ENCODE measurements at places on chromosomes 12 and 14.
A peak's percentile ranks its signal among the peaks of the same experiment; 100 is the strongest.

DNA sequence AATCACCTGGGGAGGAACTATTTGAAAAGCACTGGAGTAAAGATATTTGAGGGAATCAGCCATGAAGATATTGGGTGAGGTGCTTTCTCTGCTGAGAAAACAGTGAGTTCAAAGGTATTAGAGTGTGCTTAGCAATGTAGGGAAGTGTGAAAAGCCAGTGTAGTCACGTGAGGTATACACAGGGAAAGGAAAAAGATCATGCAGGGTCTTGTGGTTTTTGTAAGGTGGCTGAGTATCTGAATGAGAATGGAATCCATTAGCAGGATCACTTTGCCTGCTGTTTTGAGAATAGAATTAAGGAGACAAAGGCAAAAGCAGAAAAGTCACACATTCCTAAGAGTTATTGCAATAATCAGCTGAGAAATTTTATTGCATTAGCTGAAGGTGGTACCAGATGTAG, 193.0 kb downstream of the PIK3C2G start:
- no peak for DNase-seq

- no peak for DNase-seq
Observed at GRCh38 chr14:69708049-69708448, 58.9 kb upstream of the SRSF5 start.

DNA sequence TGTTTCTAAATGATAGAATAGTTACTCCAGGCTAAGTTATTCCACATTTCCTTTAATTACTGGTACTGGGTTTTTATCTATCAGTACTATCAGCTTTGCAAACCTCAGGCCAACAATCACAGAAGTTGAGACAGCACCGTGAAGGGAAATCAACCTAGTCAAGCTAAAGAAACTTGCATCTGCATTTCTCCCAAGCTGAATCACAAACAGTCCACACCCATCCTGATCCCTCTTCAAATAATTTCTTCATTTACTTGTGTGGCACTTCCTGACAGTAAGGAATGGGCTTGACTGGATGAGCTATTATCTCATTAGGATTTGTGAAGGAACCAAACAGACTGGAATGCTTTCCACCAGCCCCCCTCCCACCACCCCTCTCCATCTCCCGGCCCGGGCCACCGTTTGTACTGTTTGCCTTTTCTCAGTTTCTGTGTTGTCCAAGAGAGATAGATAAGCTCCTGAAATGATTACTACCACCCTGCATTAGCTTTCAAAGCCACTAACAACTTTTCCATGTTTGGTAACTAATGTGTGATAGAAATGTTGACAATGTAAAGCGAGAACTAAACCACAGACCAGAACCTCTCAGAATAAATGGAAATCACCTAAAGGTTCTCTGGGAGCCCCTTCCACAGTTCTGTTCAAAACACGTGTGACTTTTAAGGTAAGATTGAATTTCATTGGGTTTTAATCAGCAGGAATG, 236.3 kb downstream of the SLC25A21 start:
- DNase-seq, result no peak

DNA sequence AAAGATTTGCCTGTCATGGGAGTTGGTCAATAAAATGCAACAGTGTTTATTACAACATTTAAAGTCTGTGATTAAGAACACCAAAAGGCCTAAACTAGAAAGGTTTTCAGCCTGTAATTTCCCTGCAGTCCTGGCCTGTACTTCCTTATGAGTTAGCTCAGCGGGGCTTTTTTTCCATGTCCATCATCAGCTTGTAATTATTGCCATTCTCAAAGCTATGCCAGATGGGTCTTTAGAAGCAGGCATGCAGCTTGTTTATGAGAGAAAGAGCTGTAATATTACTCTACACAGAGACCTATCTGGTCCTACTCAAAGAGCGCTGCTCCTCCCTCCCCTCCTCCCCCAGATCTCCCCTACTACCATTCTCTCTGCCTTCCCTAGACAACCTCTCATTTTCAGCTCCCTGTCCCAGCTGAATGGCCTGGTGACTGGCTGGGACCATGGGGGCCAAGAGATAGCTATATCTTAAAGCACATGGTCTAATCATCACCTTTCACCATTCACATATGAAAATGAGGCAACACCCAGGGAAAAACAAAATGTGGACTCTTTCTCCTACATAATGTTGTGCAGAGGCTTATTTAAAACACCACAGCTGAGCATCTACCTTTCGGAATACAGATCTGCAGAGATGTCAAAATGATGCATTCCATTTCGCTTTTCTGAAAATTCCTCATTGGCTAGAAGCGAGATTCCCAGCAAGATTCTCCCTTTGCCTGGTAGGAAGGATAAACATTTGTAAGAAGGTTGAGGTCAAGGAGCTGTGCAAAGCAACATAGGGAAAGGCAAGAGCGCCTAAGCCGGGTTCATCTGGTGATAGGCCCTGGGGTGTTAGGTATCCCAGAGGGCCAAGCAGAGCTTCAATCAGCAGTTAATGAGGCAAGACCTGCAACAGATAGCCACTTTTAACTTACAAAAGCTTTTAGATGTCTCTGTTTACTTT, 209.7 kb upstream of the CDKN3 start:
- DNase-seq, result no peak

DNA sequence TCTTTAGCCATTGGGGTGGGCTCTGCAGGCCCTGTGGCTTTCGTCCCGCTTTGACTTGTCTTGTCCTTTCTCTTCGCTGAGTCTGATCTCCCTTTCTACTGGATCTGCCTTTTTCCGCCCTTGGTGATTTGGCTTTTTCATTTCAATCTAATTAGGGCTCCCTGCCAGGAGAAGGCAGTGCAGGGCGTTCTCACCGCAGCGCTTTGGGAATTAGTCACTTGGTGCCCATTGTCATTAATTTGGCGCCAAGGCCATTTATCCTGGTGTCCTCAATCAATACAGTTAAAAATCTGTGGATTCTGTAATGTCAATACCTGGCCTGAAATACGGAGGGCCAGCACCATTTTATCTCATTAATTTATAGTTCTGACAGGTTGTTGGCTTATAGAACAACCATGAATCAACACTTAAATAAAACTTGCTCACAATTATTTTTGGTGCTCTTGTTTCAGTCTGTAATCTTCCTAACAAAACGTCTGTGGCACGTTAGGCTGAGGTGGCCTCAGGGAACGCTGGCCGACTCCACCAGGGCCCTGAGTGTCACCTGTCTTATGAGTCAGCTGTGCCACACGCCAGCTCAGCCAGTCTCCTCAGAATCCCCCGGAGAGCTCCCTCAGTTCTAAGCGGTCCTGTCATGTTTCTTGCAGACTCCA, 115.7 kb downstream of the BEGAIN start:
- peak; percentile 35 for DNase-seq

GRCh38 chr12:117733549-117733805, 235.3 kb downstream of the KSR2 start:
- DNase-seq, result no peak

- DNase-seq, result peak; percentile 93
Observed at GRCh38 chr12:105235732-105236476, at the start of gene APPL2. Gene APPL2, minus strand, starts transcription at chr12:105236174. Its CDS starts 162 bp downstream, at chr12:105236012.

DNA sequence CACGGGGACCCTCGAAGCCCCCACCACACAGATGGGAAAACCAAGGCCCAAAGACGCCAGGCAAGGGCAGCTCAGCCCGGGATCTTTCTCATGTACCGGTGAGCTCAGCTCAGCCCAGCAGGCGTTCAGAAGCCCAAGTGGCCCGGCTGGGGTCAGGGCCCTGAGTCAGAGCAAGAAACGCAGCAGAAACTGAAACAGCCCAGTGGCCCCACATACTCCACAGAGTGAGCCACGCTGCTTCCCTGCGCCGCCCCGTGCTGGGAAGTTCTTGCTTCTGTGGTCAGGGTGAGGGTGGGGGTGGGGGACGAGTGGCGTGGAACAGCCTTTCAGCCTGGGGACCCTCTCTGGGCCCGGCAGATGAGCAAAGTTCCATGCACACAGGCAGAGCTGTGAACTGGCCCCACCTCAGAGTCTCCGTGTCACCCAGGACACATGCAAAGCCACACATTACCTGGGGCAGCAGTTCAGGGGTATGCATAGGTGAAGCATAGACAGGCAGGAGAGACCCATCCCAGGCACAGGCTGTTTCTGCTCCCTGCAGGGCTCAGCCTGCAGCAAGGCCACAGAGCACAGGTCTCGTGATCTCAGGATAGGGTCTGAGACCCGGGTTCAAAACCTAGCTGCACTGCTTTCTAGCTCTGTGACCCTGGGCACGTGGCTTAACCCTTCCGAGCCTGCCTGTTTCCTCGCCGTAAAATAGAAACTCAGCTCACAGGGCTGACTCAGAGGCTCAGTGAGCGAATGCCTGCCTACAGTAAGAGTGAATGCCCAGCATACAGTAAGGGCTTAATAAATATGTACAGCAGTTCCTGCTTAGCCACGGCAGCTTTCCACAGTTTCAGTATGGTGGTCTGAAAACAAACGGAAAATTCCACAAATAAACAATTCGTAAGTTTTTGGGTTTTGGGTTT, 21.6 kb downstream of the NCOR2 start:
- no peak for DNase-seq

DNA sequence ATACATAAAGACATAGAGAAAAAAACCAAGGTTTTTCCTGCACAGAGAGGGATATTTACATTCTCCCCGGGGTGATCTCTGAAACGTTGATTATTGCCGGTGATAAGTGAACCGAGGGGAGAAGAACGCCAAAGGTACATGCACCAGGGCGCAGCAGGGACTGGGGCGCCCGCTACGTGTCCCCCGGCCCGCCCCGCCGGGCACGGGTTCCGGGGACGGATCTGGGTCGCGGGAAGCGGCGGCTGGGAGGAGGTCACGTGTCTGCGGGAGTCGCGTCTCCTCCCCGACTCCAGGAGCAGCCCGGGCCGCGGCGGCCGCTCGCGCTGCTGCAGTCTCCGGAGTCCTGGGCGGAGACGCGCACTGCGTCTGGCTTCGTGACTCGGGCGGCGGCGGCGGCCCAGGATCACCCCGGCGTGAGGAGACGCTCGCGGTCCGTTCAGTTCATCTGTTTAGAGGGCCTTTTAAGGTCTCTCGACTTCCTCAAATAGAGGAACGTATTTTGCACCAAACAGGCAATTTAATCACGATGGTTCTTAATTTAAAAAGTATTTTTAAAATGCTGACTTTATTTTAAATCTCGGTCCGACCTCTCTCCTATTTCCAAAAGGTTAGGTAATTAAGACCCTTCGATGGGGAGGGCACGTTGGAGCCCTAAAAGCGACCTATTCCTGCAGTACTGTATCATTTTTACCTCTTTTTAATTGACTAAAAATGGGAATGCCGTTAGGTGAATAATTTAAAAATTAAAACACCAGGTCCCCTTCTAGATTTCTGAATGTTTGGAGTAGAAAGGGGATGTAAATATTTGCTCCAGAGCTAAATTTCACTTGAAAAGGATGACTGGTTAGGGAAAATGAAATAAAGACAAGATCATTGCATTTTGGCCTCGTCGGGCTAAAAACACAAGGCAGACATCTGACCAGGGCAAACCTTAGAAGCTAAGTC, 1.8 kb upstream of the BHLHE41 start:
- DNase-seq, result peak; percentile 67

DNA sequence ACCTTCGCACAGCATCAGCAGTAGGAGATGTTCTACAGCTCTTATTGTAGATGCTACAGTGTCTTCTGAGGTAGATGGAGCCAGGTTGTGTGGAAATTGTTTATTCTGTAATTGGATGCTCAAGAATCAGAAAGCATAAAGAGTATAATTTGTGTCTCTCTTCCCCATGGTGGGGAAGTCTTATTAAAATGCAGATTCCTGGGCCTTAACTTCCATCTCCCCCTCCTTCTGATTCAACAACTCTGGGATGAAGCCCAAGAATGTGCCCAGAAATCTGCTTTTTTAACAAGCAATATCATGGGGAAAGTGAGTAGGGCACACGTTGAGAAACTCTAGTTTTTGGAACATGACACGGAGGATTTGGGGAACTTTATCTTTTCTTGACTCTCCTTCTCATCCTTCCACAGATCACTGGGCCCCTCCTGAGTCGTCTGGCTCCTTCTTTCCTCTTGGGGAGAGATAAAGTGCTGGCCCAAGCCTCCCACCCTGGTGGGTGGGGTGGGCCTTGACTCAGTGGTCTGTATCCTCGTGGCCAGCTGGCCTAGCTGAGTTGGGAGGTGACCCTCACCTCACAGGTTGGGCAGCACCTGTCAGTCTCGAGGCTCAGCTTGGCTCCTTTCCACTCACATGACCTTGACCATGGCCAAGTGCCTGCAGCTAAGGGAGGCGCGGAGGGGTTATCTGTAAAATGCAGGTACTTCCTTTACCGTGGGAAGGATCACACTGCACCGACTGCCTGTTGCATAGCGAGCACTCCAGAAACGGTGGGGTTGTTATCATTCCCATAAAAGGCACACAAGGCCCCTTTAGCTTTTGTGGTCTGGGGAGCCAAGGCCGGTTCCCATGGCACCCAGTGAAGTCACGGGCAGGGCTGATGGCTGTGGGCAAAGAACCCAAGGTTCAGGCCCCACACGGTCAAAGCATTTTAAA, 141.9 kb downstream of the CHST11 start:
- DNase-seq, result no peak

- peak; percentile 48 for DNase-seq
Observed at GRCh38 chr14:58298477-58299400, at the start of gene ARID4A. Gene ARID4A, plus strand, starts transcription at chr14:58298555. Its CDS starts 1,300 bp downstream, at chr14:58299855.

- no peak for DNase-seq
Observed at GRCh38 chr14:50831726-50832168, 785 bp upstream of the NIN start.

DNA sequence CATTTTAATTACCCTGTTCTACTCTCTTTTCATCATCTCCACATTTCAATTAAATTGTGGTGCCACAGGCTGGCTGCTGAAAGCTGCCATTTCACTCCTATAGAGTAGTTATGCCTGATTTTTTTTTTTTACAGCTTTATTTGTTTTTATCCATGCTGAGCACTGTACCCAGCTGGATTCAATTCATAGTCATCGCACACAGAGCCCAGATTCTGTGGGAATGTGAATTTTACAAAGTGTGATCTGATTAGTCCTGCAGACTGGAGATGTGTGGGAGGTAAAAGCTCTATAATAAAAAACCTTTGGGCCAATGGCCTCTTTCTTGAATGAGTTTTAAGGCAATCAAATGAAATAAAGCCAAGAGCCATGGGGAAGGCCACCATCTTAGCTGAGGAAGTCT, 190.2 kb downstream of the ANO4 start:
- no peak for DNase-seq

- no peak for DNase-seq
Observed at GRCh38 chr14:21220874-21221477, 48.3 kb downstream of the HNRNPC start.

GRCh38 chr12:5912437-5913334, 32.4 kb downstream of the ANO2 start:
- peak; percentile 31 for DNase-seq

DNA sequence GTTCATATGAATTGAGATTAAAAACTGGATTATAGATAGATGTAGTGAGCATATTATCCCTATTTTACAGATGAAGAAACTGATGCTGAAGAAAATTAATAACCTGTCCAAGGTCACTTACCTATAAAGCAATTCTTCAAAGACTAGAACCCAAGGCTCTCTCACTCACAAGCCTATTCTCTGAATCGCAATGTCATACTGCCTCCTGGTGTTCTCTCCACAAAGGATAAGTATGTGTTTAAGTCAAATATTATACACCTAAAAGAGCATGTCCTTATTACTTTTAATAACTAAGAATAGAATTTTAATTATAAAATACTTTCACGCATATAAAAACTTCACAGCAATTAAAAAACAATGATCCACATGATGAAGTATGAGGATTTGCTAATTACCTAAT, 721.3 kb upstream of the USP15 start:
- no peak for DNase-seq

- no peak for DNase-seq
Observed at GRCh38 chr14:65110525-65110924, 8.2 kb upstream of the MAX start.

- no peak for DNase-seq
Observed at GRCh38 chr12:66676241-66676640, 2.6 kb downstream of the GRIP1 start.
